NCI-H1930 (cell line): ENCODE measurements at places on chromosomes 5 and 9.

- DNase-seq, result no peak
These were observed 21.6 kb downstream of the RAPGEF6 start for GRCh38 chr5:131613423-131613822.

DNA sequence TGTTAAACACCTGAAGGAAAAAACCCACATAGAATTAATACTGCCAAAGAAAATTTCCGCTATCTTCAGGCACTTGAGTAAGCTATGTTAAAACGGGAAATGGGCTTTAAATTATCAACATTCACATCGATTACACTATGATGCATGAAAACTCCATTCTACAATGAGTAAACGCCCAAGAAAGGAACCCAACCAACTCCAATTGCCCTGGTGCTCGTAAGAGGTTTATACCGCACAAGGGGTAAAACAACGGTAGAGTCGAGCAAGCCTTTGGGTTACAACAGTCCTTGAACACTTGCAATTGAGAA, 1.0 kb downstream of the AGTPBP1 start:
- DNase-seq, result no peak

- DNase-seq, result no peak
These were observed at the start of gene TRIM52 for GRCh38 chr5:181260720-181261319. TSS of gene TRIM52 (minus strand) at chr5:181261143. CDS start at chr5:181260813, 330 bp downstream.

- no peak for DNase-seq
These were observed 151.2 kb upstream of the ARRDC3 start for GRCh38 chr5:91534332-91534731.

GRCh38 chr5:74643111-74643562, 2.6 kb upstream of the ENC1 start:
- peak; percentile 9 for DNase-seq

- DNase-seq, result no peak
These were observed 30.0 kb downstream of the NREP start for GRCh38 chr5:111726986-111727385.
